ENCODE measurements at places on chromosomes 11 and 22.

GRCh38 chr11:116427903-116428637 lies 344.7 kb downstream of the BUD13 start:
- no peak overlapping the region for H3K4me3 ChIP-seq
- no peaks in the 10 kb centered on the region for H3K27me3 ChIP-seq
- H3K4me1 ChIP-seq = no peaks in the 10 kb centered on the region
- H3K36me3 ChIP-seq = no peaks in the 10 kb centered on the region
- no peak overlapping the region for H3K27ac ChIP-seq

DNA sequence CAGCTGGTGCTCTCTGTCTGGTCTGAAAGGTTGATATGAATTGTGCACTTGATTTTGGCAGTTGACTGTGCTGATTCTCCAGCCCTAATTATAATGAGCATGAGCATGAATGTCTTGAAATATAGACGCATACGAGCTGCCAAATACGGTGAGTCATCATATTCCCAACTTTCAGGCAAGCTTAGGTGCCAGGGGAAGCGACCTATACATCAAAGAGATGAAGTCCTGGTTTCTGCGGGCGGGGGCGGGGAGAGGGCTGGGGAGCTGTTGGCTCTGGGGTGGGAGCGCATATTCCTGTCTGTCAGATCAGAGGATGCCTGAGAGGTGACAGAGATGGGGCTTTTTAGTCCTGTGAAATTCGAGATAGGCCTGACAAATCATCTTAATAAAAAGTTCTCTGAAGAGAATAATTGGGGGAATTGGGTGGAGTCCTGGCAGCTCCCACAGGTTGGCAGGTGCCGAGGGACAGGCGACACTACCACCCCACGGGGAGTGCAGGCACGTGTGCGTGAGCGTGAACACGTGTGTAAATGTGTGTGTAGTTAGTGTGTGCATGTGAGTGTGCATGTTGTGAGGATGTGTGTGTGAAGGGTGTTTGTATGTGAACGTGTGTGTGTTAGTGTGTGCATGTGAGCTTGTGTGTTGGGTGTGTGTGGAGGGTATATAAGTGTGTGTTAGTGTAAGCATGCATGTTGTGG lies 865.3 kb downstream of the TBC1D22A start:
- no peaks in the 10 kb centered on the region for H3K36me3 ChIP-seq
- H3K27ac ChIP-seq = no peak overlapping the region
- H3K4me3 ChIP-seq = no peak overlapping the region
- no peaks in the 10 kb centered on the region for H3K27me3 ChIP-seq

DNA sequence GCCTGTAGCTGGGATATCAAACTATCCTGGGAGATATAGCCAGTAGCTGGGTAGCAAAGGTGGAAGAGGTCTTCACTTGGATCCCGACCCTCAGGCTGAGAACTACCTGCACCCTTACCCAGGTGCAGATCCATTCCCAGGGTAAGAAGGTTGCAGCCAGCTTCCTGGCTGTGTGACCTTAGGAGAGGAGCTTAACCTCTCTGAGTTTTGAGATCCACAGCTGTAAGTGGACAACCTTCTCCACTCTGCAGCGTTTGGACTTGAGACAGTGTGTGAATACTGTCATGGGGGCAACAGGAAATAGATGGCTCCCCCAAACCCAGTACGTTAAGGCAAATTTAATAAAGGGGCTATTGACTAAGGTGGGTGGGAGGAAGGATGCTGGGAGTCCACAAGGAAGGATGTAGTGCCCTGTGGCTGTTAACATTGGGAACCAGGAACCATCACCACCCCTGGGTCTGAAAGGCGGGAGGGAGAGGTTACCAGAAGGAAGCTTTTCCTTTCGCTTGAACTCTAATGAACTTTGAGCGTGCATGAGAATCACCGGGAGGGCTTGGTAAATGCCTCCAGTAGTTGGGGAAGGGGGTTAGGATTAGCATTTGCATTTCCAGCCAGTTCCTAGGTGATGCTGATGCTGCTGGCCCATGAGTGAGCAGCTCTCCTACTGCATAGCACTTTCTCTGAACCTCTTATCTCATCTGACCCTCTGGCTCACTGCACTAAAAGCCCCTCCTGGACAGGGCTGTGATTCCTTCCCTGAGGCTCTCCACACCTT lies 24.4 kb downstream of the SGSM1 start:
- no peak for DNase-seq
- H3K4me3 ChIP-seq = no peak overlapping the region
- no peaks in the 10 kb centered on the region for H3K36me3 ChIP-seq
- peaks cover 74% of the 10 kb centered on the region for H3K27me3 ChIP-seq
- H3K4me1 ChIP-seq = no peaks in the 10 kb centered on the region

DNA sequence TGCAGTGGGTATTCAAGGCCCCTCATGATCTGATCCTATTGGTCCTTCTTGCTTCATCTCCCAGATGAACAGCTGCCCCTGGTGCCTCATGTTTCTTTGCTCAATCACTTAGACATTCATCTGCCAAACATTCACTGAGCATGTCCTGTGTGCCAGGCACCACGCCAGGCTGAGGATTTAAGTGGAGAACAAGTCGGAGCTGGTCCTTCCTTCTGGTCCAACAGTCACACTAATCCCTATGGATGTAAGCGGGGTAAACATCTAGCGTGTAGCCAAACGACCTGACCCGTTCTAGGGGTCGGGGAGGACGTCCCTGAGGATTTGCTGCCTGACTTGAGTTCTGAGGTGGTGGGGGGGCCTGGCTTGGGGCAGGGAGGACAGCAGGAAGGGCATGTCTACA lies 21.9 kb downstream of the ZMAT5 start:
- DNase-seq = no peak
- no peak overlapping the region for H3K27ac ChIP-seq
- no peaks in the 10 kb centered on the region for H3K27me3 ChIP-seq
- peaks cover 17% of the 10 kb centered on the region for H3K4me1 ChIP-seq

GRCh38 chr11:57354699-57355098 lies 16.5 kb downstream of the P2RX3 start:
- no peak overlapping the region for H3K27ac ChIP-seq
- H3K4me1 ChIP-seq = no peaks in the 10 kb centered on the region
- no peaks in the 10 kb centered on the region for H3K36me3 ChIP-seq
- H3K4me3 ChIP-seq = no peak overlapping the region
- no peak for DNase-seq
- H3K27me3 ChIP-seq = no peaks in the 10 kb centered on the region

DNA sequence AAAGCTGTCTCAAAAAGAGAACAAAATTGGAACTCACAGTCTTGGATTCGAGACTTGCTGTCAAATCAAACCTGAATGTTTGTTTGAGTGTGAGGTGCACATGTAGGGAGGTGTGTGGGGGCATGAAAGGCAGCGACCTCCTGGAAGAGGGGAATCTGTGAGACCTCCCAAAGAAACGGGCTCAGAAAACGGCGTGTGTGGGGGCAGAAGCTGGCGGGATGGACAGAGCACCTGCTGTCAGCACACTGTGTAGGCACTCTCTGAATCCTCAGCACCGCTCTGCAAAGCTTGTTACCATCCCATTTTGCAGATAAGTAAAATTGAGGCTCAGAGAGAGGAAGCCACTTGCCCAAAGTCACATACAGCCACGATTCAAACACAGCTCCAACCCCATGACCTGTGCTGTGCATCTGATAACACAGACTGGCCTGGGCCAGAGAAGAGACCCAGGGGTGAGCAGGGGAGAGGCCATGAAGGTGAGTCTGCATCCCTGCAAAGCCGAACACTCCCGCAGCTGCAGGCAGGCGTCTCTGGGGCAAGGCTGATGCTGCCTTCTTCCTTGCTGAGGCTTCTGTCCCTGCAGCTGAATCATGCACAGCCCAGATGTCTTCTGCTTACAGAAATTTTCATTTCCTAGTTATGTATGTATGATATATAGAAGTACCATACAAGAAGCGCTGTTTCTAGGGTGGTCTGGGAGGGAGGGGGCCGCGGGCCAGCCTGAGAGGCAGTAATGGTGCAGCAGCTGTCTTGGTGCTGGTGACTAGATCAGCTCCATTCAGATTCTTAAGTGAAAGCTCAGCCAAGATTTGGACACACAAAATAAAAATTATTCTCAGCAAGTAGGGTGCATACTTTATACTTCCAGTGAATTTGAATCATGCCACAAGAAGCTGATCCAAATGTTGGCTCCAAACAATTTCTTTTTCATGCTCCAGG lies 67.3 kb upstream of the SHISAL1 start:
- peaks cover 98% of the 10 kb centered on the region for H3K27me3 ChIP-seq
- H3K4me3 ChIP-seq = no peak overlapping the region
- H3K27ac ChIP-seq = no peak overlapping the region
- DNase-seq = no peak
- H3K36me3 ChIP-seq = no peaks in the 10 kb centered on the region
- H3K4me1 ChIP-seq = no peaks in the 10 kb centered on the region

GRCh38 chr22:30169002-30169401 lies 77.6 kb downstream of the LIF start:
- no peak for DNase-seq
- no peak overlapping the region for H3K4me3 ChIP-seq
- no peak overlapping the region for H3K27ac ChIP-seq
